ENCODE measurements at places on chromosomes 2 and 18. TPM values are rescaled to one million over a fixed set of nuclear protein-coding genes. Genes with fewer than 3 reads are reported as not detected.

- DNase-seq: no peak
Observed at GRCh38 chr2:239866350-239866749, 158.8 kb downstream of the NDUFA10 start.

DNA sequence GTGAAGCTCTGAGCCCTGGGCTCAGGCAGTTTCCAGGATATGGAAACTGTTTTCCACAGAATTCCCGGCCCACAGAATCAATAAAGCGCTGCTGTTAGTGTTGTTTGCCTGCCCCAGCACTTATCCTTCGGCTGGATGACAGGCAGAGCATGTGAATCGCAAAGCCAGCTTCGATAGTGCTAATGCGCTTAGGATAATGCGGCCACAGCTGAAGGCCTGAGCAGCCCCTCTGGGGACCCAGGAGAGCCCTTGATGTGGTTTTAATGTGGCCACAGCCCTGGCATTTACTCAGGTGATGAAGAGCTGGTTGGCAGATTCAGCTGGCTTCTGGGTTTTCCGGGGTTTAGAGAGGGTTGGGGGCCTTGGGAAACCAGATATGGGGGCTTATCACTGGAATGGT is 23.7 kb downstream of the PCARE start:
- DNase-seq: no peak

IER3IP1 gene
- 11.1 TPM for polyA plus RNA-seq

WDR35 gene
- 5.1 TPM for polyA plus RNA-seq
